ENCODE measurements at places on chromosomes 13 and 19.

- no peak for DNase-seq
Measured at GRCh38 chr13:35917252-35917941, 213.8 kb downstream of the DCLK1 start.

GRCh38 chr13:76879203-76879882 lies 6.9 kb downstream of the KCTD12 start:
- peak; percentile 30 for DNase-seq

GRCh38 chr19:32570081-32570785 lies 10.8 kb upstream of the PDCD5 start:
- DNase-seq = peak; percentile 23

DNA sequence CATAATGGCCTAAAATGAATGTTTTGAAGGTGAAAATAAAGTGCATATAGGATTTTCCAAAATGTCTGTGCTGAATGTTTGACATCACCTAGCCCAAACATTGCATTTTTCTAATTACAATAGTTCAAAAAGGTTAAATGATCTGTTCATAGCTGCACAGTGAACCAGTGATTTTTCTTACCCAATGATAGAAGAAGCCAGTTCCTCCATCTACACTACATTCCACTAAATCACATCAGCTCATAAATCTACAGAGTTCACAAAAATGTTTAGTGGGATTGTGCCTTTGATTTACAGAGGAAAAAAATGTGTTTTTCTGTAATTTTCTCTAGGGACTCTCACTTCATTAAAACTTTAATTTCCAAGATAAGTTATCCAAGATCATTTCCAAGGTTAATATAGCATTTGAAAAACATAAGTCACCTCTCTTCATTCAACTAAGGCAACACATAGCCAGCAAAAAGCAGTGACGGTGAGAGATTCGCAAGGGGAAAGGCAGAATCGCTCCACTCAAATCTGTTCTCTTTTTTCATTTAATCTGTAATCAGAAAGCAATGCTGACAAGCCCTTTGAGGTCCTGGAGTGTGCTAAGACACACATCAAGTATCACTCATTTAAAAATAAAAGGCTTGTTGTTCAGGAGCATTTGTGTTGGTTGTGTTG lies 194.0 kb downstream of the FGF14 start:
- DNase-seq = no peak

DNA sequence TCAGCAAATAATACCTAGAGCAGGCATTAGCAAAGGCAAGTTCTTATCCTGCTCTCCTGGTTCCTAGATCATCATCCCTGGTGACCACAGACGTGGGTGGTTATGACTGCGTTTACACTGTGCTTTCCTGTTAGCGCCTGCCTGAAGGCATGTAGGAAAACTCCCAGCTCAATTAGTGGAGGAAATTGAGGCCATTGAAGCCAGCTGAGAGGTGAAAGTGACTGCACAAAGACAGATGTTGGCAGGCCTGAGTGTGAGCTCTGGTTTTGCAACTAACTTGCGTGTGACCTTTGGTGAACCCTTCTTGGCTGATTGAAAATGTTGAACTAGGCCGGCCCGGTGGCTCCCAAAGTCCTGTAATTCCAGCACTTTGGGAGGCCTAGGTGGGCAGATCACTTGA lies 17.5 kb upstream of the NWD1 start:
- no peak for DNase-seq

GRCh38 chr19:46875657-46876056 lies 14.9 kb downstream of the ARHGAP35 start:
- DNase-seq = no peak

DNA sequence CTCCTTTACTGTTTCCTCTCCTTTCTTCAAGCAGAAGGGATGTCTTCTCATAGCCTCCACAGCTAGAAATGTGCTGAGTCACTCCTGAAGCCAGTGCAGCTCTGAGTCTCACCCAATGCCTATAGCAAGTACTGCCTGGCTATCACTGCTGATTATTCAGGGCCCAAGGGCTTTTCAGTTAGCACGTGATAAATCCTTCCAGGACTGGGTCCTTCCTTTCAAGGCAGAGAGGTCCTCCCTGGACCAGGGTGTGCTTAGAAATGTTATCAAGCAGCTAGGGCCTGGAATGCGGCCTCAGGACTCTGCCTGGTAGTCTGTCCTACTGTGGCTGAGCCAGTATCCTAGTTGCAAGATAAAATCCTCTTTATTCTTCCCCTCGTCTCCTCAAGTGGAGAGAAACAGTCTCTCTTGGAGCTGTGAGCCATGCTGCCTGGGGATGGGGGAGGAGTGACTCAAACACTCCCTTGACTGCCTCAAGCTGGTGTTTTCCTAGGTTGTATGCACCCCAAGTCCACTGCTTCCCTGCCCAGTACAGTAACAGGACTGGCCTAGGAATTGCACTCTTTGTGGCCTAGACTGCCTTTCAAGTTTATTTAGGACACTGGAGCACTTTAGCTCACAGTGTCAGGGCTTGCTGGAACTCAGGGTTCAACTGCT lies 198.7 kb upstream of the SERP2 start:
- DNase-seq = no peak

GRCh38 chr13:73759434-73759833 lies 374.8 kb downstream of the KLF12 start:
- DNase-seq = no peak

- DNase-seq = no peak
Measured at GRCh38 chr19:28117143-28117542, 1095.8 kb downstream of the UQCRFS1 start.

GRCh38 chr19:3944018-3944721 lies 11.3 kb downstream of the NMRK2 start:
- DNase-seq = no peak

DNA sequence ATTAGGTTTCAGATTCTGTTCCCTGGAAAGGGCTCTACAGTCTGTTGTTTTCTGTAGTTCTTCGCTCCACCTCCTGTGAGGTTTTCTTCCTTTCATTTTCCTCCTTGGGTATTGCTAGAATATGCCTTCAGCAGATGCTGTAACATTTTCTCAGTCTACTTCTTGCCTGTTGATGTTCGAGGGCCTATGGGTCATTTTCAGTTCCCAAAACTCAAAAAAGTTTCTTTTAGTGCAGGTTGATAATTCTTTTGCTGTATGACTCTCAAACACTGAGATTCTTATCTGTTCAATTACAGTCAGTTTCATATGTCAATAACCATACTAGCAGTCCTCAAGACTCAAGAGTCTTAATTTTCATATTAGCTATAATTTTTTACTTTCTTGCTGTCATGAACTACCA lies 268.3 kb downstream of the RFC3 start:
- DNase-seq = no peak

DNA sequence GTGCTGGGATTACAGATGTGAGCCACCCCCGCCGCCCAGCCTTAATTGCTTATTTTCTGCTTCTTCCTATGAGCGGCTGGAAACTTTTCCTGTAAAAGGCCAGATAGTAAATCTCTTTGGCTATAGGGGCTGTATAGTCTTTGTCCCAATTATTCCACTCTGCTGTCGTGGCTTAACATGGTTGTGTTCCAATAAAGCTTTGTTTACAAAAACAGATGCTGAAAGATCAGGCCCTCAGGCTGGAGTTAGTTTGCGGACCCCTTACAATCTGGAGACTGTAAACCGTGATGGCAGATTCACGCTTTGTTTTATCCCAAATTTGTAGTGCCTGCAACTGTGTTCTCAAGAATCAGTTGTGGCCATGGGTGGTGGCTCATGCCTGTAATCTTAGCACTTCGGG lies 10.7 kb downstream of the KCNC3 start:
- no peak for DNase-seq

- no peak for DNase-seq
Measured at GRCh38 chr19:3518659-3519058, 12.5 kb downstream of the FZR1 start.

- DNase-seq = no peak
Measured at GRCh38 chr13:107088061-107088460, 520.1 kb upstream of the ARGLU1 start.

- DNase-seq = peak; percentile 39
Measured at GRCh38 chr13:28324181-28324789, 170.6 kb downstream of the FLT1 start.

DNA sequence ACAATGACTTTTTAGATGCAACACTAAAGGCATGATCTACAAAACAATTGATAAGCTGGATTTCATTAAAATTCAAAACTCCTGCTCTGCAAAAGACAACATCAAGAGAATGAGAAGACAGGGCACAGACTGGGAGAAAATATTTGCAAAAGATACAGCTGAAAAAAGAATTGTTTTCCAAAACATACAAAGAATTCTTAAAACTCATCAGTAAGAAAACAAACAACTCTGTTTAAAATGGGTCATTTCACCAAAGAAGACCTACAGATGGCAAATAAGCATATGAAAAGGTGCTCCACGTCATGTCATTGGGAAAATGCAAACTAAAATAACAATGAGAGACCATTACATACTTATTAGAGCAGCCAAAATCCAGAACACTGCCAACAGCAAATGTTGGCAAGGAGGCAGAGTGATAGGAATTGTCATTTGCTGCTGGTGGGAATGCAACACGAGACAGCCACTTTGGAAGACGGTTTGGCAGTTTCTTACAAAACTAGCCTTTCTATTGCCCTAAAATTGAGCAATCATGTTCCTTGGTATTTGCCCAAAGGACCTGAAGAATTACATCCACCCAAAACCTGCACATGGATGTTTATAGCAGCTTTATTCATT lies 39.2 kb downstream of the FLT1 start:
- DNase-seq = no peak

DNA sequence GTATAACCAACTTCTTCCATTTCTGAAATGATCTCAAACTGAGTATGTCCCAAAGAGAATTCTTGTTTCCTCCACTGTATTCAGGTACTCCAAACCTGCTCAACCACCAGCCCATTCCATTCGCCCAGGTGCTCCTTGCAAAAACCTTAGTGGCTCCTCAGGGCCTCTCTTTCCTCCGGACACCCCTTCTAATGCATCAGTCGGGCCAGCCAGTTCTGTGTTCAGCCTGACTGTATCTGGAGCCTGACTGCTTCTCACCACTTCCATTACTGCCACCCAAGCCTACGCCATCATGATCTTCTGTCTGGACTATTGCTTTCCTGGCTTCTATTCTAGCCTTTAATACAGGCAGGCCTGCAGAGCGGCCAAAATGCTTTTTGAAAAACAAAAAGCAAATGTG lies 1.5 kb downstream of the PHF11 start:
- DNase-seq = no peak

DNA sequence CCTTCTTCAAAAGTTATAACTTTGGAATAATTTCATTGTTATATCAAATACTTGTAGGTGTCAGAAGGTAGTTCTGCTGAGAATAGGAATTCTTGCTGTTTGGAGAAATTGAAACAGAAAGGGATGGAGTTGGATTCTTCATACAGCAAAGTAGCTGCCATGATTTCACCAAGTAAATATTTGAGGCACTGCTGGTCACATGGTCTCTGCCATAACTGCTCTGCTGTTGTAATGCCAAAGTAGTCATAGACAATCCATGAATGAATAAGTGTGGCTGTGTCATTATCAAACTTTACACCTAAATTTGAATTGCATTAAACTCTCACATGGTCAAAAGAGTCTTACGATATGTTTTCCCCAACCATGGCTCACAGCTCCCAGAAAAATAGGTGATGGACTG lies 308.6 kb downstream of the GPC6 start:
- DNase-seq = no peak

DNA sequence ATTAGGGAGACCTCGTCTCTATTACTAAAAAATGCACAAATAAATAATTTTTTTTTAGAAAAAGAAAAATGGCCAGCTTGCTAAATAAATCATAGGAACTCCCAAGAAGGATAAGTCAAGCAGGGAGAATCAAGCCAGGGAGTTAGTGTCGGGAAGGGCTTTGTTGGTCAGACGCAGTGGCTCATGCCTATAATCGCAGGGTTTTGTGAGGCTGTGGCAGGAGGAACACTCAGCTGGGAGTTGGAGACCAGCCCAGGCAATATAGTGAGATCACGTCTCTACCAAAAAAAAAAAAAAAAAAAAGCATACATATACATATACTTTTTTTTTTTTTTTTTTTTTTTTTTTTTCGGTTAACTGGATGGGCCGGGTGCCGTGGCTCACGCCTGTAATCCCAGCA lies 9.0 kb downstream of the NACC1 start:
- no peak for DNase-seq

GRCh38 chr13:67062160-67062559 lies 168.0 kb downstream of the PCDH9 start:
- no peak for DNase-seq

- no peak for DNase-seq
Measured at GRCh38 chr13:47621931-47622330, 379.1 kb downstream of the SUCLA2 start.

DNA sequence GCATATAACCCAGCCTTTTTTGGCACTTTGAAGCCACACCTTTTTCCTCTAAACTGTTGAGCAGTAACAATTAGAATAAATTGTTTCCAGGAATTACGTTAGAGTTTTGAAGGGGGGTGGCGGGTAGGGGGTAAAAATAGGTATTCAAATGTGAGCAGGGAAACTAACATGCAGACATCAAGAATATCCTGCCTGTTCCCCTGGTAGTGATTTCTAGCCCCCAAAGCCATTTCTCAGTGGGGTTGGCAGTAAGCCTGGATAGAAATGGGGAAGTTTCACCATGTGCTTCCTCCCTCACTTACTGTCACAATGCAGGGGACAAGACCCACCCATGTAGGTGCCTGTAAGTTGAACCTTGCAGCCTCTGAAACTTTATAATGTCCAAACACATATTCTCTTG lies 3.8 kb downstream of the DOCK9 start:
- DNase-seq = no peak

DNA sequence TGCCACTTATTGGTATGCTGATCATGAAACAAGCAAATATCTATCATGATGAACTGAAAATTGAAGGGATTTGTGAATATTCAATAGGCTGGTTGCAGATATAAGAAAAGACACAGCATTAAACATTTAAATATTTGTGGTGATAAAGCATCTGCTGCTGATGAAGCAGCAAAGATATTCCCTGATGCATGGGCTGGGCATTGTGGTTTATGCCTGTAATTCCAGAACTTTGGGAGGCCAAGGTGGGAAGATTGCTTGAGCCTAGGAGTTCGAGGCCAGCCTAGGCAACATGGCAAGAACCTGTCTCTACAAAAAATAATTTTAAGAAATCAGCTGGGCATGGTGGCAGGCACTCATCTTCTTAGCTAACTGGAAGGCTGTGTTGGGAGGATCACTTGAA lies 54.5 kb downstream of the GPR180 start:
- DNase-seq = no peak

DNA sequence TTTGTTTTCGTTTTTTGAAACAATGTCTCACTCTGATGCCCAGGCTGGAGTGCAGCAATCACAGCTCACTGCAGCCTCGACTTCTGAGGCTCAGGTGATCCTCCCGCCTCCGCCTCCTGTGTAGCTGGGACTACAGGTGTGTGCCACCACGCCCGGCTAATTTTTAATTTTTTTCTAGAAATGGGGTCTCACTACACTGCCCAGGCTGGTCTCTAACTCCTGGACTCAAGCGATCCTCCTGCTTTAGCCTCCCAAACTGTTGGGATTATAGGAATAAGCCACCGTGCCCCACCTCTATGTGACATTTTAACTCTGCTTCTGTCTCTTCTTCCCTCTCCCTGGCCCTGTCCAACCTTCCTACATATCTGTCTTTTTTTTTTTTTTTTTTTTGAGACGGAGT lies 5.1 kb downstream of the ATP1A3 start:
- DNase-seq = no peak

- DNase-seq = no peak
Measured at GRCh38 chr13:97266332-97266731, 44.2 kb downstream of the MBNL2 start.
